ENCODE measurements at places on chromosomes 11 and 22.

DNA sequence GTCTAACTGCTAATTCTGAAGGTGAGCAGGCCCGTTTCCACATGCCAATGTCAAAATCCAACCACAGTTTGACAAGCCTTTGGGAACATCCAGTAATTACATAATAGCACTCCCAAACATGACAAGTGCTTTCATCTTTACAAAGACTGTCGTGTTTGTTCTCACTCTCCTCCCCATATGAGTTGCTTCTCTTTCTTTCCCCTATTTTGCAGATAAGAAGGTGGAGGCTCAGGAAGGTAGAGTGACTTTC, 55.9 kb upstream of the CD44 start:
- H3K27ac ChIP-seq: no peak overlapping the region
- H3K4me3 ChIP-seq: no peak overlapping the region
- no peak for DNase-seq
- no peaks in the 10 kb centered on the region for H3K36me3 ChIP-seq

- no peak overlapping the region for H3K27ac ChIP-seq
- H3K36me3 ChIP-seq: no peaks in the 10 kb centered on the region
- H3K4me3 ChIP-seq: no peak overlapping the region
- no peaks in the 10 kb centered on the region for H3K27me3 ChIP-seq
- peaks cover 6% of the 10 kb centered on the region for H3K4me1 ChIP-seq
Observed at GRCh38 chr11:103604310-103604709, 432.1 kb upstream of the DDI1 start.

DNA sequence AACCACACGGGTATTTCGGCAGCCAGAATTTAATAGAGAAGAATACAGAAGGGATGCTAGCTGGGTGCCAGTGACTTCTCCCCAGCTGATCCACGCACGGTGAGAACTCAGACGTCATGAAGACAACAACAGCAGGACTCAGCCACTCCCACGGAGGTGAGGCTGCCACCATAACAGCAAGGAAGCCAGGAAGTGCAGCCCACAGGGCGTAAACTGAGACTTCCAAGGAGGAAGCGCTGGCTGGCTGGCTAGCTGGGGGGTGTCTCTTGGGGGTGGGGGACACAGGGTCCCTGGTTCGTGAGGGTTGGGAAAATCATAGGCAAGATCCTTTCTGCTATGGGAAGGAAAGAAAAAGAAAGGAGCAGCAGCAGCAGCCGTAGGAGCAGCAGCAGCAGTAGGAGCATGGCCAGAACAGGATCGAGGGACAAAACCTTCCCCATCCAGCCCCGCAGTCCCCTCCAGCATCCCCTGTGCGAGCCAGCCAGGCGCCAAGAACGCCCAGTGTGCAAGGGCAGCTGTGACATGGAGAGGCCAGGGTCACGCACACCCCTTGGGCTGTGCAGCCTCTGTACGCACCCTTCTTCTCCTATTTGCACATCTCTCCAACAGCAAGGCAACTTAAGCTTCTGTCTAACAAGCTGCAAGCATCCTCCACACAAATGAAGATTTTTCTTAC, 49.6 kb upstream of the SHANK2 start:
- no peak for DNase-seq
- no peaks in the 10 kb centered on the region for H3K36me3 ChIP-seq
- H3K4me3 ChIP-seq: no peak overlapping the region
- H3K27me3 ChIP-seq: no peaks in the 10 kb centered on the region
- H3K4me1 ChIP-seq: no peaks in the 10 kb centered on the region
- no peak overlapping the region for H3K27ac ChIP-seq

- no peak overlapping the region for H3K4me3 ChIP-seq
- H3K36me3 ChIP-seq: no peaks in the 10 kb centered on the region
- DNase-seq: no peak
- H3K4me1 ChIP-seq: no peaks in the 10 kb centered on the region
- no peak overlapping the region for H3K27ac ChIP-seq
- no peaks in the 10 kb centered on the region for H3K27me3 ChIP-seq
Observed at GRCh38 chr11:106288822-106289387, 211.4 kb downstream of the AASDHPPT start.

DNA sequence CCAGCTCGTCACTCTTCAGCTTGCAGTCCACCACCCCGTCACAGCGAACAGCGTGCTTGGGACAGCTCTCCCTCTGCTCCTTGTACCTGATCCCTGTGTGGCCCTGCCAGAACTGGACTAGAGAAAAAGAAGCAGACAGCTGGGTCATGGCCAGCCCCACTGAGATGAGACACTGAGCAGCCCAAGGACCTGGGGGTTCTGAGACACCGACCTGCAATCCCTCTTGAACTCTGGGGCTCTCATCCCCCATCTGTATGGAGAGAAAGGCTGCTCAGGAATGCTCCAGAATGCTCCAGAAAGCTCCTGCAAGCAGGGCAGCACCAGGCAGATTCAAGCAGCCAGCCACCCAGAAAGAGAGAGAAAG, 14.8 kb downstream of the TMPRSS13 start:
- no peak overlapping the region for H3K4me3 ChIP-seq
- no peaks in the 10 kb centered on the region for H3K36me3 ChIP-seq
- H3K4me1 ChIP-seq: no peaks in the 10 kb centered on the region

DNA sequence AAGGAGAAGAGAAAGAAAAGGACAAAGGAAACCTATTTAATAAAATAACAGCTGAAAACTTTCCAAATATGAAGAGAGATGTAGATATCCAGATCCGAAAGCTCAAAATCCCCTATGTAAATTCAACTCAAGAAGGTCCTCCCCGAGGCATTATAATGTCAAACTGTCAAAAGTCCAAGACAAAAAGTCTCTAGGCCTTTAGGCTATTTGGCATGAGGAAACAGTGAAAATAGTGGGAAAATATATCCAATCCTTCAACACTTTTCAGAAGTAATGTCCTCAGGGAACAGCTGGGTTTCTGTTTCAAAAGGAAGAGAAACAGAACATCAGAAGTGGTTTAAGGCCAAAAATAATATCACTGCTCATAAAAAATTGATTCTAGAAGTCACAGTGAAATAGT, 1.9 kb upstream of the OR52E4 start:
- H3K27ac ChIP-seq: no peak overlapping the region
- no peaks in the 10 kb centered on the region for H3K27me3 ChIP-seq
- H3K4me3 ChIP-seq: no peak overlapping the region
- no peaks in the 10 kb centered on the region for H3K4me1 ChIP-seq
- DNase-seq: no peak
- no peaks in the 10 kb centered on the region for H3K36me3 ChIP-seq

DNA sequence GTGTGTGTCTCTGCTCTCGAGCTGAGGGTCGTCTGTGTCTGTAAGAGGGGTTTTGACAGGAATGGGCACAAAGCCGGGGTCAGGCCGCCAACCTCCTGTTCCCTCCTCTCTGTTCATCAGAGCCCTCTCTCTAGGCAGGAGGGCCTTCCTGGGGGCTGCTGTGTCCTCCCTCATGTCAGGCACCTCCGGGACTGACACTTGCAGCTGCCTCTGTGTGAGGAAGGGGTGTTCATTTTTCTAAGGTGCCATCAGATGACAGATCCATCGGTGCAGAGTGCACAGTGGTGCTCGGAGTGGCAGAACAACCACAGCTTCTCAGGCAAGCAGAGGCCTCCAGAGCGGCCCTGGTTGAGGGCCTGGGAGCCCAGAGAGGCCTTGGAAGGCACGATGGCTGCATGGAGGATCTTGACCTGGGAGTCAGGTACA, 265.4 kb upstream of the B3GAT1 start:
- no peaks in the 10 kb centered on the region for H3K36me3 ChIP-seq
- H3K4me1 ChIP-seq: no peaks in the 10 kb centered on the region
- no peaks in the 10 kb centered on the region for H3K27me3 ChIP-seq
- no peak overlapping the region for H3K27ac ChIP-seq
- no peak overlapping the region for H3K4me3 ChIP-seq
